ENCODE measurements at places on chromosomes 12 and 14.

- DNase-seq, result no peak
Observed at GRCh38 chr12:49037111-49037946, 18.8 kb upstream of the PRKAG1 start.

DNA sequence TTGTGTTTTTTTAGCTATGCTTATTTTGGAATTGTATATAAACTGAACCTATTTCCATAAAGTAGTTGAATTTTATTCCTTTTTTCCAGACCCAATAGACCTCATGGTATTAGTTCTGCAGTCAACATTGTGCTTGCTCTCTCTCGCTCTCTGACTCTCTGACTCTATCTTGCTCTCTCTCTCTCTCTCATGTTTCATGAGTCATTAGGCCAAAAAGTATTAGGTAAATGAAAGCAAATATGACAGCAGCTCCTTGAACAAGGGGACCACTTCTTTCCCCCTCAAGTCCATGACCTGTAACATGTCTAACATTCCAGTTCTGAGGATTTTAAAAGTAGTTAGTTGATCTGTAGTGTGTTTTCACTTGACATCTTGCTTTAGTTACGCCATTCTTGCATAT lies 14.0 kb upstream of the C12orf71 start:
- no peak for DNase-seq

GRCh38 chr12:86914721-86915120 lies 658.5 kb upstream of the MGAT4C start:
- no peak for DNase-seq

DNA sequence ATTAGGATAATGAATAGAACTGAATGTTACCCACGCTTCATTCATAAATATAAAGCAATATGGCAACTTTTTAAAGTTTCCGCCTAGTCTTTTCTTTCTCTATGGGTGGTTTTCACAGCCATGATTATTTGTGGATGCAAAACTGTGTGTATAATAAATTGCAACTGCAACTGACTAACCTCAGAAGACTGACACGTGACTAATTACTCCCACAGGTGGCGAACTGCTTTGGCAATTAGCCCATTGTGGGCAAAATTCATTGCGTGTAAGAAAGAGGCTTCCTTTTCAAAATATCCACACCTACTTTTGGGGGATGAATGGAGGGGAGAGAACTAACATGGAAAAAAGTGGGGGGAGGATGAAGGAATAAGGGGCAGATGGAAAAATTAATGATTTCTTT lies 79.0 kb downstream of the SLC25A21 start:
- no peak for DNase-seq

- no peak for DNase-seq
Observed at GRCh38 chr12:100942984-100943749, 148.6 kb downstream of the ANO4 start.

GRCh38 chr14:52395728-52396127 lies 81.6 kb downstream of the PTGER2 start:
- DNase-seq, result no peak
